ENCODE measurements at places on chromosomes 11 and 22.
A peak's percentile ranks its signal among the peaks of the same experiment; 100 is the strongest.

DNA sequence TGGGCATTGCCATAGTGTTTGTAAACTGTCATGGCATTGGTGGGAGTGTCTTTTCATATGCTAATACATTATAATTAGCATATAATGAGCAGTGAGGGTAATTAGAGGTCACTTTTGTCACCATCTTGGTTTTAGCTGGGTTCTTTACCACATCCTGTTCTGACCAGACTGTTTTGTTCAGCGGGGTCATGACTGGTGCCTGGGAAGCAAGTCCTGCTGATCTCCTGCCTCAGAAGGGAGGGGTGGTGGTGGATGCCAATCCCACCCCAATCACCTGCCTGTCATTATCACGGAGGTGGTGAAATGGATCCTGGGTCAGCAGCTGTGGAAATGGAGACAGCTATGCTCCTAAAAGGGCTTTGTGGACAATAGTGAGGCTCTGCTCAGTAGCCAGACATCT is 31.2 kb downstream of the IL18 start:
- no peak for DNase-seq

DNA sequence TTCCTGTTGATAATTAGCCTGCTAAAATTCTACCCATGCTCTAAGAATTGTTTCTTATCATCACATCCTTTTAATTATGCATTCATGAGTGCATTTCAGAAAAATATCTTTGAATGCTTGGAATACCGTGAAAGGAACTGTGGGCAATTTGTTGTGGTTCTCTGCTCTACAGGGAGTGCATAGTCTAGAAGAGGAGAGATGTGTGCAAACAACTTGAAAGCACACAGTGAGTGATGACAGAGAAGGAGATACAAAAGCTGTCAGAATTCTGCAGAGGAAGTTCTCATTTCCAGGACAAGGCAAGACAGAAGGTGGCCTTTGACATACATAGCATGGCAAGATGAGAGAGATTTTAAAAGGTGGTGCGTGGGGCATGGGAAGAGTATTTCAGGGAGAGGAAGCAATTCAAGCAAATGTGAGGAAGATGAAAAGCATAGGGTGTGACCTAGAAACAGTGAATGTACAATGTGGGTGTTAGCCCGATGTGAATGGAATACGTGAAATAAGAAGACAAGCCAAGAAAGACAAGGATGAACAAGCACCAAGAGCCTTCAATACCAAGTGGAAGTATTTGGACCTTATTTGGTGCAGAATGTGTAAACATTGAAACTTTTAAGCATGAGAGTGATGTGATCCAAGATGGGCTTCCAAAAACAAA is 5.0 kb downstream of the MMP8 start:
- no peak for DNase-seq

- DNase-seq, result peak; percentile 62
Observed at GRCh38 chr11:10450462-10451425, 4.3 kb upstream of the AMPD3 start.

DNA sequence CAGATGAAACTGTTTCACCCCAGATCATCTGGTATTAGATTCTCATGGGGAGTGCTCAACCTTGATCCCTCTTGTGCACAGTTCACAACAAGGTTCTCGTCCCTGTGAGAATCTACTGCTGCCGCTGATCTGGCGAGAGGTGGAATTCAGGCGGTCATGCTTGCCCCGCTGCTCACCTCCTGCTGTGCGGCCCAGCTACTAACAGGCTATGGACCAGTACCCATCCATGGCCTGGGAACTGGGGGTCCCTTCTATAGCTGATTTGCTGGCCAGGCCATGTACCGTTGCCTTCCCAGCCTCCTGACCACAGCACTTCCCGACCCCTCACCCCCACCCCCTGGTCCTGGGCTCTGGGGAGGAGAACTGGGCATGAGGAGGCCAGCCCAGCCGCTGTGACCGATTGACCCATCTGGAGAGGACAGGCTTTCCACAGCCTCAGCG is 2.6 kb downstream of the PHLDA2 start:
- no peak for DNase-seq

DNA sequence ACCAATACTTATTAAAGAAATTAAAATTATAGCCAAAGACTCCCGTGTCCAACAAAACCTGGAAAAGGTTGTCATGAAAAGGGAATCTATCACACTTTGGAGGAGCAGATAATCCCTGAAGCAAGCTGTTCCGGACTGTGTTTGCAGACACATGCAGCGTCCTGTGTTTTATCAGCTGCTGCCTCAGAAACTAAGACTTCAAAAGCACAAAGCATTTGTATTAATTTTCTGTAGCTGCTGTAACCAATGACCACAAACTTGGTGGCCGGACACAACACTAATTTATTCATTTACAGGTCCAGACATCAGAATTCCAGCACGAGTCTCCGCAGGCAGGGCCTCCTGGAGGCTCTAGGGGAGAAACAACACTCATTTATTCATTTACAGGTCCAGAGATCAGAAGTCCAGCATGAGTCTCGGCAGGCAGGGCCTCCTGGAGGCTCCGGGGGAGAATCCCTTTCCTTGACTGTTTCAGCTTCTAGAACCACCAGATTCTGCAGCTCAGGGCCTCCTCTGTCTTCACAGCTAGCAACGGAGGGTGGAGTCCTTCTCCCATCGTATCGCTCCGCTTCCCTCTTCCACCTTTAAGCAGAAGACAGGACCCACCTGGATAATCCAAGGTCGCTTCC is 465.3 kb downstream of the BRD1 start:
- no peak for DNase-seq

DNA sequence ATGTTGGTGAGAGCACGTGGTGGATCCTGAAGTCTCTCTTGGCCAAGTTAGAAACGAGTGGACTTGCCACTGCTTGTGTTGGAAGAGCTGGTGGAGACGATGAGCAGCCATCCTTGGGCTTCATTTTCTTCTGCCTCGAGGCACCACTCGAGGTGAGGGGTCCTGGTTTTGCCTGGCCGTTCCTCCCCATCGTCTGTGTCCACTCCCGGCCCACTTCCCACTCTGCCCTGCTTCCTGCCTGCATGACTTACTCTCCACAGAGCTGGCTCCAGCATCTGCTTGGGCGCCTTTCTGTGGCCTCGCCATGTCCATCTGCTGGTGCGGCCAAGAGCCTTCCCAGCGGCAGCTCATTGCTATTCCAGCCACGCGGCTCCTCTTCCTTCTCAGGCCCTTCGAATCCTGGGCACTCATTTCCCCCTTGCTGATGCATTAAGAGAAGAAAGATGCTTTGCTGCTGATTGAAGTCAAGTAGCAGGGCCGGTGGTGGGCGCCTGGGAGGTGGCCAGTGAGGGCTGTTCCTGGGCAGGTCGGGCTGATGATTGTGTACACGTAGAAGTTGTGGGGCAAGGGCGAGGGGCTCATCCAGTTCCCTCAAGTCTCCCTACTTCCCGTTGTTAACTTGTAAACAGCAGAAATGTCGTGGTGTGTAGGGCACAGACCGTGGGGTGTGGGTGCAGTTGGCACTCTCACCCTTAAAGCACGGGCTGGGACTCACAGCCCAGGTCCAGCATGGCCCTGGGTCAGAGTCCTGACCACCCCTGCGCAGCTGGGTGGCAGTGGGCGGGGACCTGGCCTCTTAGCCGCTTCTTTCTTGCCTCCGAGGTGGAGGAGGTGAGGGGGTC is 292.0 kb downstream of the TBC1D22A start:
- no peak for DNase-seq

- DNase-seq, result no peak
Observed at GRCh38 chr11:45725121-45725520, 59.7 kb upstream of the CHST1 start.

DNA sequence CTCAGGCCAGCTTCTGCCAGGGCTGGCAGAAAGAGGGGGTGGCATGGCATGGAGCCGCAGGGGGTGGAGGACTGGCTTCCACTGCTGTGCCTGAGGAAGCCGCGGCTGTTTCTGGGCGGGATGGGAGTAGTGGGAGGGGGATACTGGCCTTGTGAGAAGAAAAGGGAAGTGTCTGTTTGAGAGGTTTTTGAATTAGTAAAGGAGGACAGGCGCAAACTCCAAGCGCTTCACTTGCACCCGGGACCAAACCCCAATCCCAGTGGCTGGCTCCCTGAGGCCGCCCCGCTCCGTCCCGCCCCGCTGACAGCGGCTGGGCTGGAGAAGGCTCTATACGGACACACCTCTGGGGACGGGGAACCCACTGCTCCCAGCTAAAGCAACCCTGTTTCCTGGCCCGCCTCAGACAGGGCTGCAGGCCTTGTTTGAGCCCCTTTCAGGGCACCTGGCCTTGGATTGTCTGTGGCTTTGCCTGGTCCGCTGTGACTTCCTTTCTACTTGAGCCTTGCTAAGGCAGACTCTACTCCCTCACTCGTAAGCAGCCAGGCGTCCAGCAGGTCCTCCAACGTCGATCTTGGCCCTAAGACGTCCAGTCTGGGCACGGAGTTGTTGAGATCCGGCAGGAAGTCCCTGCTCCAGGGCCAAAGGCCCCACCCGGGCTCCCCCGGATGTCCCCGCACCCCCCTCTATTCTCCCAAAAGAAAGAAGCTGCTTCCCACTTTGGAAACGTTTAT is 2.2 kb downstream of the APOA1 start:
- DNase-seq, result no peak

- DNase-seq, result no peak
Observed at GRCh38 chr11:108871152-108871551, 206.3 kb downstream of the DDX10 start.

DNA sequence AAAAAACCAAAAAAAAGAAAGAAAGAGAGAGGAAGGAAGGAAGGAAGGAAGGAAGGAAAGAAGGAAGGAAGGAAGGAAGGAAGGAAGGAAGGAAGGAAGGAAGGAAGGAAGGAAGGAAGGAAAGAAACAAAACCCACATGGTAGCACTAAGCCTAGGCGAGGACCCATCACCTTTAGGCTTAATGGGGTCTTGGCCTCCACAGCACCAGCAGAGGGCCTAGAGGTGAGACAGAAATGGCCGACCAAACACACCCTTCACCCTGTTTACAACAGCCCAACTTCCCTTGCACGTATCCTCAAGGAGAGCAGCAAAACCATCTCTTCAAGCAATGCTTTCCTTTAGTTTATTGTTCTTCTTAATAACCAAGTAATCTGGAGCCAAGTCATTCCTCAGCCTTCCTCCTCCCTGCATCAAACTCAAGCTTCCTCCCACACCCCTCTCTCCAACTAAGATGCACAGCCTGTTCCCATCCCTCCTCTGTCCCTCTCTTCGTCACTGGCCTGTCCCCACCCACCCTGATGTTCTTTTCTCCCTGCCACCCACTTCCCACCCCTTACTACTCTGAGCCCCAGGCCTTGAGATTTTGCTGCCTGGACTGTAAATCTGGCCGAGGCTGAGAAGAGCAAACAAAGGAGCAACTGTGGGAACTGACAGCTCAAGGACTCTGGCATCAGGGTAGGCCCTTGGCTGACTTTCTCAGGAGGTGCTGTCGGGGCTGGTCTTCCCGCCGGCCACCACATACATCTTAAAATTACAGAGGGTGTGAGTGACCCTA is 26.0 kb downstream of the POU2AF1 start:
- DNase-seq, result no peak

- DNase-seq, result no peak
Observed at GRCh38 chr22:29134448-29134847, 61.6 kb downstream of the KREMEN1 start.

DNA sequence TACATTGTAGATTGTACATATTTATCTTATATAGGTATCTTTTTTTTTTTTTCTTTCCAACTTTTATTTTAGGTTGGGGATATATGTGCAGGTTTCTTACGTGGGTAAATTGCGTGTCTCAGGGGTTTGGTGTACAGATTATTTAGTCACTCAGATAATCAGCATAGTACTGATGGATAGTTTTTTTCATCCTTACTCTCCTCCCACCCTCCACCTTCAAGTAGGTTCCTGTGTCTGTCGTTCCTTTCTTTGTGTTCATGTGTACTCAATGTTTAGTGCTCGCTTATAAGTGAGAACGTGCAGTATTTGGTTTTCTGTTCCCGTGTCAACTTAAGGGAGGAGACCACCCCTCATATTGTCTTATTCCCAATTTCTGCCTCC is 9.6 kb downstream of the C11orf96 start:
- DNase-seq, result no peak

GRCh38 chr11:57432149-57432561 is 5.2 kb upstream of the SLC43A3 start:
- DNase-seq, result no peak

GRCh38 chr22:20026204-20026908 is 5.4 kb downstream of the TANGO2 start:
- no peak for DNase-seq

GRCh38 chr11:11600288-11600687 is 21.5 kb downstream of the GALNT18 start:
- no peak for DNase-seq

GRCh38 chr11:109756951-109757350 is 335.0 kb downstream of the C11orf87 start:
- no peak for DNase-seq

- no peak for DNase-seq
Observed at GRCh38 chr11:127000291-127000968, at the start of gene KIRREL3. KIRREL3 (minus strand) TSS chr11:127000770.

DNA sequence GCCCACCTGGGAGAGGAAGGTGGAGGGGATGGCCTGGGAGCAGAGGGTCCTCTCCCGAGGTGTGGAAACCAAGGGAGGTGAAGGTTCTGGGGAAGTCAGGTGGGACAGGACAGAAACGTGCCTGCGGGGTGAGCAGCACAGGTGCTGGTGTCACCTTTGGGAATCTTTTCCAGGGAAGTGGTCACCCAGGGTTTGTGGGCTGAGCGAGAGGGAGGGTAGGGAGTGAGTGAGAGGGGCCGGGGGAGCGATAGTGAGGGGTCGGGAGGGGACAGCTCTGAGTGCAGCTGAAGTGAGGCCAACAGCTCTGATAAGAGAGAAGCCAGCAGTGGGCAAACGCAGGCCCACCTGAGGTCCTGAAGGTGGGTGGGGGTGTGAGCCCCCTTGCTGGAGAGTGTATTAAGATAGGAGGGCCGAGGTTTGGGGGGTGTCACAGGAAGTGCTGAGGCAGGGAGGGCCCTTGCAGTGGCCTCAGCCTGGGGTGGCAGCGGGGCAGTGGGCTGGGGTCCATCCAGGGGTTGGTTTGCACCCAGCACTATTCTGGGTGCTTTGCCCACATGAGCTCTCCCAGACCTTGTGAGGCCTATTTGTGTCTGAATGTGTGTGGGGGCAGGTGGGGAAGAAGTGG is 1.6 kb upstream of the SHANK3 start:
- DNase-seq, result no peak

DNA sequence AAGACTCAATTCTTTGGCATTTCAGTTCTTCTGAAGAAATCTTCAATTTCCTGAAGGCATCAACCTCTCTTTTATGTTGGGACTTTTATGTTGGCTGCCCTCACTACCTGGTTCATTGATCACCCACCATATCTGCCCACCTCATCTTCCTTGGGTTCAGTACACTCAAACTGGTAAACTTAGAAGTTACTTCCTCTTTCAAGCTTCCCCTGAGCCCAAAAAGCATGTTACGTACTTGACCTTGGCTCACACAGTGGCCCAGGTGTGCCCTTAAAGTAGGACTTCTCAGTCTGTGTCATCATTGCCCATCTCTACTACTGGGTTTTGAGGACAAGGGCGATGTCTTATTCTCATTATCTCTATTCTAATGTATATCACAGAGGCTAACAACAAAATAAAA is 86.1 kb downstream of the GRIA4 start:
- no peak for DNase-seq
